HepG2 (cell line): ENCODE measurements at places on chromosomes 7 and 10.
A peak's percentile ranks its signal among the peaks of the same experiment; 100 is the strongest.

- DNase-seq: peak; percentile 20
These were observed 28.4 kb downstream of the TMEM130 start for GRCh38 chr7:98841179-98841997.

DNA sequence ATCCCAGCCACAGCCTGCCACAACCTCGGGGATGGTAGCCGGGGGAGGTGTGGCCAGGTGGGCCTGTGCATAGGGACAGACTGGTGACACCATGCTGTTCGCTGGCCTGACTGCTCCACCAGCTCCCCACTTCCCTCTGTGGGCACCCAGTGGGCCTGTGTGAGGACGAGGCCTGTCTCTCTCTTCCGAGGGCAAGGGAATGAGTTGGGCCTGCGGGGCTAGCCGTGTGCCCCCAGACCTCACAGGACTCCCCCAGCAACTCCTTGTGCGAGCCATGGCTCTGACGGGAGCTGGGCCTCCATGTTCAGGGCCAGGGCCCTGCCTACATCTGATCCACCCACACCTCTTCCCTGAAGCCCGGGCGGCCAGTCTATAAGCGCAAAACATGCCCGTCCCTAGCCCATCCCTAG lies 40.5 kb downstream of the PWWP2B start:
- no peak for DNase-seq

DNA sequence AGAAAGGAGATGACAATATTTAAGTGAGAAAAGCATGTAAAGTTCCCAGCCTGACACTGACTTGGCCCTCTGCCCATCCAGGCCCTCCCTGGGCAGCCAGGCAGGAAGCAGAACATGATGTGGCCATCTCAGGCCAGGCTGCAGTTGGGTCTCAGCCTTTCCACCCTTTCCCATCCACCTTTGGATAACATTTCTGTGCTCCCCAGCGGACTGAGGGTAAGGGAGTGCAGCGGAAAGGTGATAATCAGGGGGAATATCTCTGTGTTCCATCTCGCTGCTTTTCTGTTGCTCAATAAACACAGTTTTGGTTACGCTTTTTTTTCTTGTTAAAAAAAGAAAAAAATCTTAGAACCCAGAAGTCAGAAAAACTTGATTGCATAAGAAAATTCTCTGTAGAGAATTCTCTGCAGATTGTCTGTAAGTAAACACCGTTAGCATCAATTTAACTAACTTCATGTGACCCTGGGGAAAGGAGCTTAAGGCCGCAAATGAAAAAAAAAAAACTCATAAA lies 37.2 kb upstream of the TARP start:
- DNase-seq: no peak

GRCh38 chr10:581776-582330 lies 107.6 kb downstream of the DIP2C start:
- DNase-seq: no peak

- DNase-seq: no peak
These were observed 67.5 kb upstream of the SORCS1 start for GRCh38 chr10:107232013-107232412.

- no peak for DNase-seq
These were observed 26.7 kb downstream of the HECW1 start for GRCh38 chr7:43139137-43139536.

DNA sequence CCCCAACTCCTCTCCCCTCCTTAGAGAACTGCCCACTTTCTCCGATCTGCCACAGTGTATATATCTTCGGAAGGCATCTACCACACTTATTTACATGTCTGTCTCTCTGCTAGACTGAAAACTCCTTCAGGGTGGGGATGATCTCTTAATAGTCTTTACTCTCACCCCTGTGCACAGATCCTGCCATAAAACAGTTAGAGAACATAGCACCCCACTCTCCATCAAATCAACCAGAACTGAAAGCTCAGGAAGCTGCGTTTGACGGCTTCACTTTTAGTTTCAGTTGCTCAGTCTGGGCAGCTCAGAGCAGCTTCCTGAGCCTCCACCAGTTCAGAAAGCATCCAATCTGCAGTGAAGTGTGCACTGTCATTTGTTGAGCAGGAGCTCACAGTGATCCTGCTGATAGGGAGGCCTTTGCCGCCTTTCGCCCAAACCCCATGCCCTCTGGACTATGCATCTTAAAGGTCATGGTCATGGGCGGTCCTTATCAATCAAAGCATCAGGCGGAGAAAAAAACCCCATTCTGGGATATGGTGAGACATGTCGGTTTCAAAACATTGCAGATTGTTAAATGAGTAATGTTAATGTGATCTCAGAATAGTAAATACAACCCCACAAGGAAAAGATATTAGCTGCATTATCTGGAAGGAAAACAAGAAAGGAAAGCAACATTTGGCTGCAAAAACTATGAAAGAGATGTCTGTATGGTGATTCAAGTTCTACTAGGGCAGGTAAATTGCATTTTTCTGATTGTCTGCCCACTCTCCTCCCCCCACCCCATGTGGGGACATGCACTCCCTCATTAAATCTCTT lies 167.1 kb upstream of the ADO start:
- DNase-seq: peak; percentile 7

- no peak for DNase-seq
These were observed 51.4 kb downstream of the RBM20 start for GRCh38 chr10:110695539-110695886.

DNA sequence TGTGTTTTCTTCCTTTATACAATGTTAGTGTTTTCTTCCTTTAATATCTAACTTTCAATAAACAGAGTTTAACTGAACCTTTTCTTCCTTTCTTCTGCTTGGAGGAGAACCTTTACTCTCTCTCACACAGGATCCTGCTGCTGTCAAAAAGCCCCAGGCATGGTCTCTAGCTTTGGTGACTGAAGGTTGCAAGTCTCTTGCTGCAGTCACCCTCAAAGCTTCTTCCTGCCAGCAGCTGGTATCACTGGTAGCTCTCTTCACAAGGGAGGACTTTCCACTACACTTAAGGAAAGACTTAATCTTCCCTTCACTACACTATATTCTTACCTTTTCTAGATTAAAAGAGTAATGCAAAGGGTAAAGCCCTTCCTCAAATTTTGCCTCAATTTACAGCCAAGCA lies 153.4 kb downstream of the SGMS1 start:
- no peak for DNase-seq

- DNase-seq: no peak
These were observed 153.8 kb upstream of the AKR1E2 start for GRCh38 chr10:4672201-4672600.

DNA sequence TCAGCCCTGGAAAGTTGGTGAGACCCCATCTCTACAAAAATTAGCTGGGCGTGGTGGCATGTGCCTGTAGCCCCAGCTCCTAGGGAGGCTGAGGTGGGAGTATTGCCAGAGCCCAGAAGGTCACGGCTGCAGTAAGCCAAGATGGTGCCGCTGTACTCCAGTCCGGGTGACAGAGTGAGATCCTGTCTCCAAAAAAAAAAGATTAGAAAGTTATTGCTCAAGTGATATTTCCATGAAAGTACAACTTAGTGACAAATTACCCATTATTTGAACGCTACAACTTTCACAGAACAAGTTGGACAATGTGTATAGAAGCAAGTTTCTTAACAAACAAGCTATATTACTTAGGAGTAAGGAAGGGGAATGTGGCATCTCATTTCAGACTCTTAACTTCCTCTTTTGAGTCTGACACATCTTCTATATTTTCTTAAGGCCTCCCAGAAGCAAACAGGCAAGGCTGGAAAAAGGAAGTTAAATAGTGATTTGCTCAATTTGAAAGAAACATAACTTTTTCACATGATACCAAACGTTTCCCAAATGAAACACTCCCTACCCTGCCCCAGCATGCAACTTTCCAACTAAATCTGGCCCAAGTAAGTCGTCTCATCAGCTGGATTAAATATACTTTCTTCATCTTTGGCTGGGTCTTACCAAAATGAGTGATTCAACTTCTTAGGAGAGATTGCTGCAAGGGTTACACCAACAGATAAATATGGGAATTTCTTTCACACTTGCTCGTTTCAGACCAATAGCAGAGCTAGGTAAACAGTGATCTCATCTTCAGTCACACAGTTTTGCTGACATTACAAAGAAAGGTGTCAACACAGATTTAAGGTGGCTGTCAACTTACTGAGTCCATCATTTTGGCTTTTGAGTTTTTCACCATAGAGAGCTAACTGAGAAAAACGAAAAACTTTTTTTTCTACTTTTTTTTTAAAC lies 66.3 kb upstream of the KLF6 start:
- DNase-seq: peak; percentile 66

DNA sequence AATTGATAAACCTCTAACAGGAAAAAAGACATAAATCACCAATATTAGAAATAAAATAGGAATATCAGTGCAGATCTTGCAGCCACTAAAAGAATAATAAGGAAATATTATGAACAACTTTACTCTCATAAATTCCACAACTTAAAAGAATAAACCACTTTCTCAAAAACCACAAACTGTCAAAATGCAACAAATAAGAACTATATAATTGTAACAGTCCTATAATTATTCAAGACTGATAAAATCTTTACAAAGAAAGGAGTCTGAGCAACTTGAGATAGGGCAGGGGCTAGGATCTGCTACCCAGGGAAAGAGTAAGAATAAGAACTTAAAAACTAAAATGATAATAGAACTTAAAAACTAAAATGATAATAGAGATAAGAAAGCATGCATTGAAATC lies 169.5 kb upstream of the GDF10 start:
- no peak for DNase-seq

DNA sequence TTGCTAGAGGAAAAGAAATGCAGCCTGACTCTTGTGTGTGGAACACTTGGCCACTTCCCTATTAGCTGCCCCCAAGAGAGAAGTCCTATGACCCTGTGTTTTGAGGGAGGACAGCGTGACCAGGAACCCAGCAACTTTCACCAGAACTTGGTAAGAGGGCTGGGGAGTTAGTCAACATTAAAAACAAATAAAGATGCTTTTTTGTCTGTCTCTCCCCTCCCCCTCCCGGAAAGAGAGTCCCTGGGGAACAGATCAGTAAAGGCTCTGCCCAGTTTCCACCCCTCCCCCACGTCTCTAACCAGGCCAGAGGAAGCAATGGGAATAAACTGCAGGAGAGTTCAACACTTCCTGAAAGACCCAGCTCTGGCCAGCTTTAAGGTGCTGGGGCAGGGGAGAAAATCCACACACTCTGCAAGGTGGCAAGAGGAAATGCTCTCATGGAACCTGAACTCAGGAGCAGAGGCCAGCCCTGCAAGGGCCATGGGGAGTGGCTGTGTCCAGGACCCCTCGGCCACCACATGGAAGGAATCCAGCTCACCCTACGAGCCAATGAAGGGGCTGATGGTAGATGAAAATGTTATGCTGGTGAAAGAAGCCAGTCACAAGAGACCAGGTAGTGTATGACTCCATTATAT lies 21.5 kb downstream of the SH3PXD2A start:
- DNase-seq: peak; percentile 88

GRCh38 chr10:84957427-84957826 lies 629.0 kb downstream of the CCSER2 start:
- DNase-seq: no peak

DNA sequence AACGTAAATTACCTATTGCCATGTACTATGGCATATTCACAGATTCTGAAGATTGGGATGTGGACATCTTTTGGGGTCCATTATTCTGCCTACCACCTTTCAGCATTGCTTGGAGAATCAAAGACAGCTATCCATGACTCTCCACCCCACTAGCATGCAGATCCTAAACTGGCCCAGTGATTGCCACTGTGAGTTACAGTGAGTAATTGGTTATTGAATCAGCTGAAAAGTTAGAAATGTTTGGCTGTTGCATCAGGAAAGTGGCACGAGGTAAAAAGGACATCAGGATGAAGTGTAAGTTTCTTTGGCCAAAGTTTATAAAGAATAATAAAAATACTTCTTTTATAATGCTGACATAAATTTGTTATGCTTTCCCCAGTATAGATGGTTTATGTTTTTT lies 148.2 kb upstream of the ETV1 start:
- DNase-seq: no peak

GRCh38 chr7:23893942-23894891 lies 184.2 kb downstream of the STK31 start:
- DNase-seq: no peak

DNA sequence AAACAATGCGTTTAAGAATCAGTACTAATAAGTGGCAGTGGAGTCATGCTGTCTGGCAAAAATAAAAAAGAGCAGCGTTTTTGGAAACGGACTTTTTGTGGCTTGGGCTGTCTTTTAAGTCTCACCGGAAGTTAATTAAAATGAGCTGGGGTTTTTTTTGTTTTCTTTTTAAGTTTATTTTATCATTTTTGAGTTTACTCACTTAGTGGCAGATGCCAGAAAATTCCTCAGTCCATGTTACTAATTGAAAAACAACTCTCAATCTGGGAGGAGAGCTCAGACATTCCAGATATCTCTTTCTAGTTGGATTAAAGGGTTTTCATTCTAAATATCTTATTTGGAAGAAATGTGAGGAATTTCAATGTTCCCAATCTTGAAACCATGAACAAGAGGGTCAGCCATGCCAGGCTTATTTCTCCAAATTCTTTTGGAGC lies 133.8 kb upstream of the AGR3 start:
- peak; percentile 8 for DNase-seq

DNA sequence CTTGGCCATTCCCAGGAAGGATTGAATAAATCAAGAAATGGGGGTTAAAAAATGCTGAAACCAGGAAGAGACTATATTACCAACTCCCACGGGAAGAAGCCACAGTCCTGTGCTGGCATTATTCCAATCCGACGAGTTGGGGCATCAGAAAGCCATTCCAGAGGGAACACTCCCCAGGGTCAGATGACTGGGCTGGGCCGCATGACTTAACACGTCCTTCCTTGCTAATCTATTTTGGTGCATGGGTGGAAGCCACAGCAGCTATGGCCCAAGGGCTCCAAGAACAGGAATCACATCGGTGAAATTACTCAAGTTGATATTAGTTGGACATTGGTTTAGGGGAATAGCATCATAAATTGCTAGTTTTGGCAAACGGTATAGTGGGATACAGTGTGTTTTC lies 592.9 kb upstream of the NRP1 start:
- DNase-seq: no peak

DNA sequence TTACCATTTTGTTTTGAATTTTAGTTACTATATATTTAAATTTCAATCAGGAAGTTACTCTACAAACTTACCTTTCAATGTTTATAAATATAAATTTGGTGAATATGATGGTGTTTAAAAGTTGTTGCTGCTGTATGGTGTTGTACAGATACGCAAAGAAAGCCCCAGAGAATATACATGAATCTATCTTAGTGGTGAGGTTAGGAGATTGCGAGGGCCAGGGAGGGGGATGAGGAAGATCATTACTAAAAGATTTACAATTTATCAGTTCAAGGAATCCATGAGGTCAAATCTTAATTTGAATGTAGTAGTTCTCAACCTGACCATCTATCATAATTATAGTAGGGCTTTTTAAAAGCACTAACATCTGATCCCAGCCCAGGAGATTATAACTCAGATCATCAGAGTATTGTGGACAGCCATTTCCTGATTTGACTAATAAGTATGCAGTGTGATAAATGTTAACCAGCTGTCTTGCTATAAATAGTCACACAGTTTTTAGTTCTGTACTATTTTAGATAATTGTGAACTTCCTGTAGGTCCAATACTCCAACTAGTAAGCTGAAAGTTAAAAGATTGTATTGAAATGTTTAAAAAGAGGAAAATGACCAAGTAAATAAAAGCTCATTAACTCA lies 23.6 kb downstream of the FAM3C start:
- DNase-seq: no peak

DNA sequence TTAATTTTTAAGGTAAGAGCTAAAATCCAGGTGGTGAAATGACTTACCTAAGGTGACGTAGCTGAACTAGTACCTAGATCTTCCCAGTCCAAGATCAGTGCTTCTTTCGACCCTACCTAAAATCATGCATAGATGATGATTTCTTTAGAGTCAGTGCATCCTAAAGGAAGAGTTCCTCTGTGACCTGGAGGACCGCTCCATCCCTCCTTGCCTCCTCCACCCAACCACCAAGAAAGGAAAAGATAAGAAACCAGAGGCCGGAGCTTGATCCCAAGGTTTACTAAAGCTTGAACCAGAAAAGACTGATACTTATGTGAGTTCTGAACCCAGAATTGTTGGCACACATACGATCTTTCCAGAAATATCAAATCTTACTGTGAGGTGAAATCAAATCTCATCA lies 101.8 kb downstream of the CABCOCO1 start:
- no peak for DNase-seq
